Colonic mucosa (tissue), 4 donors: ENCODE measurements at places on chromosomes 7 and 10. TPM values are rescaled to one million over a fixed set of nuclear protein-coding genes. Genes with fewer than 3 reads are reported as not detected.

DNA sequence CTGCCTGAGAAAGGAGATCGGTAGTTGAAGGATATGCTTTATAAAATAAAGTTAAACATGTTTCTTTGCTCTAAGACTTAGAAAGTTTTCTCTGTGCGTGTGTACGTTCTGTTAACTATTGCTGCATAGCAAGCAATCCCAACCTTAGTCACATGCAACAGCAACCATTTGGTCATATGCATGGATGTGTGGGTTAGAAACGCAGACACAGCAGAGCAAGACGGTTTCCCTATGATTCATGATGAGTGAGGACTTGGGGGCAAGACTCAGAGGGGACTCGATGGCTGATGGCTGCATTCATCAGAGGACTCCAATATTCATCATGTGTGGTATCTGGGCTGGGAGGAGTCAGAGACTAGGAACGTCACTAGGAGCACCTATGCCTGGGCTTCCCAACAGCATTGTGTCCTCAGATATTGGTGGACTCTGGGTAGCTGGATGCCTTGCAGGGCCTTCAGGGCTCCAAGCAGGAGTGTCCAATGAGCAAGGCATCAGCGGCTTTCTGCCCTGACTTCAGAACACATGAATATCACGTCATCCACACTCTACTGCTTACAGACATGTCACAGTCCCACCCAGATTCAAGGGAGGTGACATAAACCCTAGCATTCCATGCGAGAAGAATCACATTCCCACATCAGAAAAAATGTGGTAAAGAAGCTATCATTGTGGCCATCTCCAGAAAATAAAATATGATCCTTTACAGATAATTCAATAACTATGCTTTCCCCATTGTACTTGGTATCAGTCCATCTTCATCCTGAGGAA lies 731.2 kb downstream of the TNS3 start:
- no peaks in the 10 kb centered on the region for H3K36me3 ChIP-seq
- no peaks in the 10 kb centered on the region for H3K4me1 ChIP-seq
- no peaks in the 10 kb centered on the region for H3K27me3 ChIP-seq
- no peak overlapping the region for H3K4me3 ChIP-seq
- no peak overlapping the region for H3K27ac ChIP-seq
- DNase-seq = no peak

DNA sequence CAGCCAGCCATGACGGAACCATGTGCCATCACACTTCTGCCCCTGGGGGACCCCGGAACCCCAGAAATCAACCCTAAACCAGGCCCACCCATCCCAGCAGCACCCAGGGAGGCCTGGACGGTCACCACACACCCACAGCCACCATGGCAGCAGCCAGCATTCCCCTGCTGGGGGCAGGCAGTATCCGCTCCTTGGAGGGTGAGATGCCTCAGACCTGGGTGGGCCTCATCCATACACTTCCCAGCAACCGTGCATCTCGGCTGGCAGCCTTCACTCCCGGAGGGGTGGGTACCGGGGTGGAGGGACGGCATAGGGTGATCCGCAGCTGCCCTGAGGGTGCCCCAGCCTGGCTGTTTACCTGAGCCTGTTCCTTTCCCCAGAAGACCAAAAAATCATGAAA lies 69.1 kb upstream of the FAM20C start:
- no peak overlapping the region for H3K27ac ChIP-seq
- H3K4me1 ChIP-seq = no peaks in the 10 kb centered on the region
- H3K36me3 ChIP-seq = no peaks in the 10 kb centered on the region
- H3K27me3 ChIP-seq = no peaks in the 10 kb centered on the region
- DNase-seq = no peak

DNA sequence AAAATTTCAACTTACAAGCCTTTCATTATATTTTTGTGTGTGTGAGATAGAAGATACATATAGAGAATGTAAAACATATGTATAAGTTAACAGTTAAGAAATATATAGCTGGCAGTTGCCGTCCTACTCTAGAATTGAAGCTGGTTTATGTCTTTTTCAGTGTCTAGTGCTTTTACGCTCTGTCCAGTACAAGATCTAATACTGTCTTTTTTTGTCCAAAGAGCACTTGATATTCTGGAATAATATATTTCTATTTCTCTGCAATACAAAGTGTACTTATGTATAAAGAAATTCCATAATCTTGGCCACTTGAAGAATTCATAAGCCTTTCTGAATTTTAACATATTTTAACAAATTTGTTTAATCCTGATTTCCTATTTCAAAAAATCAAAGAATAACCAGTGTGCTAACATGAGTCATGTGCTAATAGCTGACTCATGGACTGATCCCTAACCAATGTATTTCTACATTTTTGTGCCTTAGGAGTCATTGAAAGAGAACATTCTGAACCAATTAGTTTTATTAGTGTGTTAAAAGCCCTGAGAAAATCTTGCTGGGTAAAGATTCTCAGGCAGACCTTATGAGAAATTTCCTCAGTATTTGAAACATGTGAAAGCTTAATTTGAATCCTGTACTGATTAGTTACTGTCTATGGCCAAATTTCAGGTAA lies 73.2 kb upstream of the CCAR1 start:
- no peaks in the 10 kb centered on the region for H3K27me3 ChIP-seq
- no peaks in the 10 kb centered on the region for H3K36me3 ChIP-seq
- no peak overlapping the region for H3K27ac ChIP-seq
- H3K4me3 ChIP-seq = no peak overlapping the region
- no peak for DNase-seq

DNA sequence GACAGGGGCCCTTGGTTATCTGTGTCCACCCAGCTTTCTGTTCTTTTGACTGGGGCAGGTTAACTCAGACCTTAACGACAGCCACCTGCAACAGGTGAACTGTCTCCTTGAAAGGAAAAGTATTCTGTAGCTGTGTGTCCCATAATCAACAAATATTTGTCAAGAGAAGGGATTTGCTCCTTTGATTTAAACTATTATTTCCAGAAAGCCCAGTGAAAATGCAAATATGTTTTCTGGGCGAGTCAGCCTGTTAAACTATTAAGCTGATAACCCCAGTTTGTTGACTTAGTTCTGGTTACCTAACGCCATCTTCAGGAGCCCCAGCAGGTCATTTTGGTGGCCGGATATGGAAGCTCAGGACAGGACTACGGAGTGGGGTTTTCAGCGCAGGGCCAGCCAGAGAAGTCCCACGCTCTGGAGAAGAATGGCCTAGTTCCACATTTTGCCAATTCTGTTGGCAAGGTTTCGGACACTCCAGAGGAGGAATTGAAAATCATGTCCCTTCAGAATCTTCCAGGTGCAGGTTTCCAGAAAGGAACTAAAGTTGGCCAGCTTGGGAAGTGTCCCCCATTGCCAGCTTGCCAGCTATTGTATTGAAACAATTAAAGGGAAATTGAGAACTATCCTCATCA lies 54.5 kb downstream of the ADRA2A start:
- no peak overlapping the region for H3K27ac ChIP-seq
- H3K27me3 ChIP-seq = no peaks in the 10 kb centered on the region
- DNase-seq = no peak
- no peaks in the 10 kb centered on the region for H3K36me3 ChIP-seq
- no peak overlapping the region for H3K4me3 ChIP-seq

GRCh38 chr10:17214971-17215781 lies 12.9 kb upstream of the VIM start:
- H3K4me3 ChIP-seq = no peak overlapping the region
- H3K4me1 ChIP-seq = no peaks in the 10 kb centered on the region
- H3K27me3 ChIP-seq = no peaks in the 10 kb centered on the region
- peak overlapping the region; percentile 3 for H3K27ac ChIP-seq

The GCK gene
- 0.19 TPM for total RNA-seq

The SPDYE3 gene
- not detected for total RNA-seq

DNA sequence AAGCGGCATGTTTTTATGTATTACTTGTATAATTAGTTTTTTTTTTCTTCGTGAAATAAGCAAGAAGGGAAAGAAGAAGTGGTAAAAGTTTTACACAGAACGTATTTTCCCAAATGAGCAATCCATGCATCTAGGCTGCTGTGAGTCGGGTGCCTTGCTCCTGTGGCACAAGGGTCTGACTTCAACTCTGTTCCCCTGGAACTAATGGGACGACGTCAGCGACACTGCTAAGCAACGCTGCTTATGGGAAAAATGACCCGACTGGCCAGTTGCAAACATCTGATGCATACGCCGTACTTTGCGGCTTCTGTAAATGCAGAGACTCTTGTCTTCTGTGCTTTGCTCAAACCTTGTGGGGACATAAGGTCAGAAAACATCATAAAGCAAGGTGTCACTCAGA lies 66.3 kb downstream of the MPP7 start:
- H3K4me3 ChIP-seq = no peak overlapping the region
- DNase-seq = no peak
- no peak overlapping the region for H3K27ac ChIP-seq
- no peaks in the 10 kb centered on the region for H3K4me1 ChIP-seq

GRCh38 chr10:110403593-110403992 lies 94.1 kb upstream of the DUSP5 start:
- DNase-seq = no peak
- H3K36me3 ChIP-seq = no peaks in the 10 kb centered on the region
- H3K4me1 ChIP-seq = peaks cover 11% of the 10 kb centered on the region
- no peaks in the 10 kb centered on the region for H3K27me3 ChIP-seq

- DNase-seq = no peak
- no peak overlapping the region for H3K27ac ChIP-seq
- no peaks in the 10 kb centered on the region for H3K36me3 ChIP-seq
- H3K4me3 ChIP-seq = no peak overlapping the region
- H3K4me1 ChIP-seq = no peaks in the 10 kb centered on the region
- no peaks in the 10 kb centered on the region for H3K27me3 ChIP-seq
Observed at GRCh38 chr10:104895981-104896380, 254.9 kb downstream of the SORCS3 start.

GRCh38 chr7:1326511-1326785 lies 93.8 kb downstream of the UNCX start:
- no peaks in the 10 kb centered on the region for H3K4me1 ChIP-seq
- H3K36me3 ChIP-seq = no peaks in the 10 kb centered on the region
- DNase-seq = no peak
- H3K27ac ChIP-seq = no peak overlapping the region
- H3K4me3 ChIP-seq = no peak overlapping the region
- H3K27me3 ChIP-seq = peaks cover 9% of the 10 kb centered on the region

DNA sequence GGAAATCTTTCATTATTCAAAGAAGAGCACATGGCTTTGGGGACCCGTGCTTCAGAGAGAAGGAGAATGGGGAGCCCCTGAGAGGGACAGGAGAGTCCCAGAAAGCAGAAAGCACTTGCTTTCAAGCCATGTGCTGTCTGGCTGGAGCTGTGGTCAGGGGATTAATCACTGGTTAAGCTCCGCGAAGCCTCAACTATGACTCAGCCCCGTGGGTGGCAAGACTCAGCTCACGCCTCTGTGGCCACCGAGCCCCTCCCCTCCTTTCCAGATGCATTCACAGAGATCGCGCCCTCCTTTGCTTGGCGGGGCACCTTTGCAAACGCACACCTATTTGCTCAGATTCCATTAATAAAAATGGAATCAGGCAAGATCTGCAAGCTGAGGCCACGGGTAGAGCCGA lies 202.9 kb upstream of the TCERG1L start:
- no peak overlapping the region for H3K27ac ChIP-seq
- no peaks in the 10 kb centered on the region for H3K4me1 ChIP-seq

GRCh38 chr10:30882281-30882680 lies 149.4 kb downstream of the ZNF438 start:
- H3K27ac ChIP-seq = no peak overlapping the region
- no peaks in the 10 kb centered on the region for H3K27me3 ChIP-seq
- H3K36me3 ChIP-seq = no peaks in the 10 kb centered on the region

GRCh38 chr7:143256932-143257331 lies 6.3 kb upstream of the GSTK1 start:
- no peaks in the 10 kb centered on the region for H3K27me3 ChIP-seq
- no peak overlapping the region for H3K4me3 ChIP-seq
- no peak for DNase-seq

DNA sequence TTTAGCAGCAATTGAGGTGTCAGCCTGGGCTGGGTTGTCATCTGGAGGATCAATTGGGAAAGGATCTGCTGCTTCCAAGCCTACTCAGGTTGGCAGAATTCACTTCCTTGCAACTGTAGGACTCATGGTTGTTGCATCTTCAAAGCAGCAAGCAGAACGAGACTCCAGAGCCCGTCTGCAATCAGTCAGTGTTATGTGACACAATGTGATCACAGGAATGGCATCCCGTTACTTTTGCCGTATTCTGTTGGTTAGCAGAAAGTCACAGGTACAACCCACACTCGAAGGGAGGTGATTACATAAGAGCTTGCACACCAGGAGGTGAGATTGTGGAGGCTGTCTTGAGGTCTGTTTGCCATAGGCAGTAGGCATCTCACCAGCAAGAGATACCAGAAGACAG lies 15.4 kb upstream of the LYZL1 start:
- no peaks in the 10 kb centered on the region for H3K36me3 ChIP-seq
- no peak for DNase-seq
- no peak overlapping the region for H3K4me3 ChIP-seq
- H3K4me1 ChIP-seq = no peaks in the 10 kb centered on the region

The RBM33 gene
- total RNA-seq = 56.9 TPM

The ADCYAP1R1 gene
- total RNA-seq = 0.37 TPM

DNA sequence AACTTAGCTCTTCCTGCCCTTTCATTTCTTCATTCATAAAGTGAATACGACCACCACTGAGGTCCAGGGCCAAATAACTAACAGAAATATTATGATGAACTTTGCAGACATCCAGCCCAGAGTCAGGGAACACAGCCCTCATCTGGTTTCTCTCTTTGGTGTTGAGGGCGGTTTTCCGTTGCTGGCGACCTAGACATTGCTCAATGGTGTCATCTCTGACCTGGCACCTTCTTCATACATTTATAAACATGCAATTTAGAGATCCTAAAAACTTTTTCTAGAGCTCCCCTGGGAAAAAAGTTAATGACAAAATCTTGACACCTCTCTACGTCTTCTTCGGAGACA lies 324 bp upstream of the TET1 start:
- H3K27me3 ChIP-seq = peaks cover 12% of the 10 kb centered on the region
- H3K27ac ChIP-seq = no peak overlapping the region
- peak overlapping the region; percentile 68 for H3K4me3 ChIP-seq
- no peaks in the 10 kb centered on the region for H3K4me1 ChIP-seq
- H3K36me3 ChIP-seq = no peaks in the 10 kb centered on the region

DNA sequence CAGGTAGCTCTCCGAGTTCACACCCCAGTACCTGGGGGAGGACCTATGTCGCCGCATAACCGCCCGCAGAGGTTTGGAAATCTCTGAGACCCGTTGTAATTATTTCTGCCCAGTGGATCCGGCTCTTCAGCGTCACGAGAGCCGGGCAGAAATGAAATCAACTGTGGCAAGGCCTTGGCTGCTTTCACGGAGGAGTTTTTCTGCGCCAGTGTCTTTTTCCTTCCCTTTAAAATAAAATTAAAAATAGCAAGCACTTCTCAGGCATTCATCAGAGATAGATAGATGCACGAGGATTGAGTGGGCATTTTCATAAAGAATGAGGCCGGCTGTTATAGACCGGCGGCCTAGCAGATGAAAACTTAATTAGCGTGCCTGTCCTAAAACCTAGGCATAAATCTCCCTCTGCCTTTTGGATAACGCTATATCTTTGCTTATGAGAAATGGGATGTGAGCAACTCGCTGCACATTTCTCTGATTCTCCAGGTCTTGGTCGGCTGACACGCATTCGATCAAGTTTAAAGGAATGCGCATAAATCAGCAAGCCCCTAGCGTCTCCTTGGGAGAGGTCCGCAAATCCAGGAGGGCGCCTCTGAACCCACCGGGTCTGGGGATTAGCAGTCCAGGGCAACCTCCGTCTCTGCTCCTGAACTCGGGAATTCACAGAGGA lies 6.4 kb downstream of the HOXA13 start:
- no peaks in the 10 kb centered on the region for H3K27me3 ChIP-seq
- no peaks in the 10 kb centered on the region for H3K36me3 ChIP-seq
